Right cardiac atrium (tissue), 5 donors: ENCODE measurements at places on chromosomes 12 and 14. TPM values are rescaled to one million over a fixed set of nuclear protein-coding genes. Genes with fewer than 3 reads are reported as not detected.
A peak's percentile ranks its signal among the peaks of the same experiment; 100 is the strongest.

NINJ2 gene
- polyA plus RNA-seq: 5.9 TPM

- DNase-seq: no peak
Measured at GRCh38 chr12:91273560-91273959, 90.9 kb upstream of the DCN start.

GRCh38 chr12:6171409-6172015, 28.7 kb upstream of the CD9 start:
- peak; percentile 80 for DNase-seq

- no peak for DNase-seq
Measured at GRCh38 chr12:59432057-59432456, 163.8 kb upstream of the SLC16A7 start.

TCL1B gene
- polyA plus RNA-seq: not detected
